Pancreas (tissue), 10 donors: ENCODE measurements at places on chromosomes 6 and 20. TPM values are rescaled to one million over a fixed set of nuclear protein-coding genes. Genes with fewer than 3 reads are reported as not detected.
A peak's percentile ranks its signal among the peaks of the same experiment; 100 is the strongest.

Gene PPIL6
- 2.3 TPM for total RNA-seq

Gene CD40
- 9.4 TPM for total RNA-seq

Gene REM1
- total RNA-seq, result 0.34 TPM

Gene ALDH5A1
- 6.1 TPM for total RNA-seq

Gene CPXM1
- 3.8 TPM for total RNA-seq

Gene PCED1A
- 13.0 TPM for total RNA-seq

Gene MUCL3
- total RNA-seq, result not detected

Gene GHRH
- total RNA-seq, result not detected

Gene MOXD1
- 0.83 TPM for total RNA-seq

Gene ZNF334
- 2.6 TPM for total RNA-seq

DNA sequence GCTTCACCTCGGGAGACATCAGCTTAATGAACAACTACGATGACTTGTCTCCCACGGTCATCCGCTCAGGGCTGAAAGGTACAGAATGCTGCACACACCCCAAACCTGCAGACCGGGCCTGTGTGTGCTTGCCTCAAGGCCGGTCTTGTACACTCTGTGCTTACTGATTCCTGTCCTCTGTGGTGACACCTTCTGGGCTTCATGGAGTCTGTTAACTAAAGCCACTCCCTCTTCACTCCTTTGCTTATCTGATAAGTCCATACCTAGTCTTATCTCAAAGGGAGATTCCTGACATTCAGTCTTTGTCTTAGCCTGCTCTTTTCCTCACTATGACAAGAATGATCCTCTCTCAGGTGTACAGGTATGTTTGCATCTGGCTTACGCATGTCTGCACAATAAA is 107.7 kb upstream of the TMEM181 start:
- H3K27me3 ChIP-seq, result no peaks in the 10 kb centered on the region
- no peak overlapping the region for H3K4me3 ChIP-seq
- no peak overlapping the region for H3K27ac ChIP-seq
- no peaks in the 10 kb centered on the region for H3K4me1 ChIP-seq

- no peak overlapping the region for H3K4me3 ChIP-seq
- no peaks in the 10 kb centered on the region for H3K27me3 ChIP-seq
- DNase-seq, result no peak
- H3K36me3 ChIP-seq, result no peaks in the 10 kb centered on the region
Measured at GRCh38 chr6:13689511-13690256, 22.0 kb downstream of the RANBP9 start.

DNA sequence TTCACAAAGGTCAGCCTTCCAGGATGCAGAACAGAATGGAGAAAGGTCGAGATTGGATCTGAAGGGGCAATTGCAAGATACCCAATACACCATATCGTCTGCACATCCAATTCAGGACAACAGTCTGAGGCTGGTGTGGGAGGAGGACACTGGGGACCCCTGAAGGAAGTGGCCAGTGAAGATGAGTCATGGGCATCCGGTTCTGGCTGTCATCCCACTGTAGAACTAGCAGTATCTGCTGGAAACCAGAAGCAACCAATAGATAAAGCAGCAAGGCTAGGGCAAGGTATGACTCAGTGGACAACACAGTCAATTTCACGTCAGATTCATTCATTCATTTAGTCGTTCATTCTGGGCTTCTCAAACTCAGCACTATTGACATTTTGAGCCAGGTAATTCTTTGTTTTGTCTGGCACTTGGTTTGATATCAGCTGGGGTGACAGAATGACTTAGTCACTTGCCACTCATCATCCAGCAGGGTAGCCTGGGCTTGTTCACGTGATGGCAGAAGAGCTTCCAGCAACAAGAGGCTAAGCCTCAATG is 30.3 kb upstream of the SHLD1 start:
- no peaks in the 10 kb centered on the region for H3K4me1 ChIP-seq
- no peak for DNase-seq
- no peak overlapping the region for H3K27ac ChIP-seq
- H3K4me3 ChIP-seq, result no peak overlapping the region

GRCh38 chr6:156167625-156168071 is 609.5 kb upstream of the ARID1B start:
- no peak overlapping the region for H3K4me3 ChIP-seq
- no peaks in the 10 kb centered on the region for H3K27me3 ChIP-seq

- no peak overlapping the region for H3K27ac ChIP-seq
- no peak for DNase-seq
- no peaks in the 10 kb centered on the region for H3K36me3 ChIP-seq
- no peaks in the 10 kb centered on the region for H3K4me1 ChIP-seq
Measured at GRCh38 chr6:124682751-124683150, 279.5 kb upstream of the RNF217 start.

- no peaks in the 10 kb centered on the region for H3K36me3 ChIP-seq
- DNase-seq, result no peak
- H3K4me3 ChIP-seq, result no peak overlapping the region
- H3K4me1 ChIP-seq, result no peaks in the 10 kb centered on the region
Measured at GRCh38 chr20:47117773-47118172, 223.1 kb downstream of the EYA2 start.

DNA sequence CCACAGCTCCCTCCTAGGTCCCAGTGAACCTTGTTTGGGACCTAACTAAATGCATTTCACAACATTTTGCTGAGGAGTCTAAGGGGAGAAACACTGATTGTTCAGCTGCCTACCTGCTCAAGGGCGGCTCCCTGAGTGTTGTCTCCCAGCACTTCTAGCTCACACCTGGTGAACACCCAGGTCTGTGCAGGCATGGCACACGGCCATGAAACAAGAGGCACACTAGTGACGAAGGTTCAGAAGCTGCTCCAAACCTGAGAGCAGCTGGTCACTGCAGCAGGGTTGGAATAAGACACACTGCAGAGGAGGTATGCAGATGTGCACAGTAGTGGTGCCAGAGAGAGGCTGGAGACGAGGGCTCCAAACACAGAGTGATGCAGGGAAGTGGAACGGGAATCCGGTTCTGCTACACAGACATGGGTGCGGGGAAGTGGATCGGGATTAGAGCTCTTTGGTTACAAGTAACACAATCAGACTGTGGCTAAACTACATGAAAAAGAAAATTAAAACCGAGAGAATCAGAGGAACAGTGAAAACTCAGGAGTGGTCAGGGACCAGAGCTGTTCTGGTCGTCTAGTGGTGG is 486.1 kb upstream of the CDH4 start:
- no peak overlapping the region for H3K4me3 ChIP-seq
- H3K4me1 ChIP-seq, result no peaks in the 10 kb centered on the region

GRCh38 chr6:18350712-18351111 is 36.4 kb upstream of the RNF144B start:
- H3K27me3 ChIP-seq, result no peaks in the 10 kb centered on the region
- no peaks in the 10 kb centered on the region for H3K4me1 ChIP-seq
- H3K4me3 ChIP-seq, result no peak overlapping the region

DNA sequence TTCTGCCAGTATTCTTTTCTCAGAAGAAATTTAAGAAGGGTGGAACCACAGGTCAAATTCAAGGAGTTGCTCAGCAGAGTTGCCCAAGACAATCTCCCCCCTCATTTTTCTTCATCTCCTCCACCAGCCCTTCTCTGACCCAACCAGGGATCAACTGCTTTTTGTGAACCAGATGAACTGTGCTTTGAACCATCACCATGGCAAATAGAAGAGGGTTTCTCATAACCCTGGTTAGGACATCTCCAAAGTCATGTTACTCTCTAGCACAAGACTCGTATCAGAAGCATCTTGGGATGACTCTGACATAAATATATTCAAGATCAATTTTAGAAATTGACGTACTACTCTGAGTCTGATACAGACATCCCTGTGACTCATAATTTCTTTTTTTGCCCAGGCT is 130.7 kb downstream of the ALDH8A1 start:
- no peak overlapping the region for H3K4me3 ChIP-seq
- no peaks in the 10 kb centered on the region for H3K27me3 ChIP-seq
- peaks cover 6% of the 10 kb centered on the region for H3K4me1 ChIP-seq
- no peak for DNase-seq
- H3K36me3 ChIP-seq, result no peaks in the 10 kb centered on the region
- H3K27ac ChIP-seq, result no peak overlapping the region

GRCh38 chr6:167930295-167930694 is 67.2 kb upstream of the KIF25 start:
- no peaks in the 10 kb centered on the region for H3K27me3 ChIP-seq
- H3K36me3 ChIP-seq, result no peaks in the 10 kb centered on the region
- H3K4me3 ChIP-seq, result no peak overlapping the region
- peaks cover 3% of the 10 kb centered on the region for H3K4me1 ChIP-seq

- no peaks in the 10 kb centered on the region for H3K27me3 ChIP-seq
- no peak overlapping the region for H3K4me3 ChIP-seq
- DNase-seq, result peak; percentile 19
- H3K27ac ChIP-seq, result no peak overlapping the region
- H3K4me1 ChIP-seq, result no peaks in the 10 kb centered on the region
- H3K36me3 ChIP-seq, result no peaks in the 10 kb centered on the region
Measured at GRCh38 chr6:167781066-167781767, 45.5 kb upstream of the AFDN start.

- DNase-seq, result no peak
- no peaks in the 10 kb centered on the region for H3K27me3 ChIP-seq
Measured at GRCh38 chr6:119073307-119074051, 5.0 kb downstream of the FAM184A start.

- no peak overlapping the region for H3K27ac ChIP-seq
- H3K4me3 ChIP-seq, result no peak overlapping the region
- no peaks in the 10 kb centered on the region for H3K36me3 ChIP-seq
- H3K27me3 ChIP-seq, result no peaks in the 10 kb centered on the region
- DNase-seq, result no peak
Measured at GRCh38 chr6:121595646-121596045, 160.2 kb downstream of the GJA1 start.

DNA sequence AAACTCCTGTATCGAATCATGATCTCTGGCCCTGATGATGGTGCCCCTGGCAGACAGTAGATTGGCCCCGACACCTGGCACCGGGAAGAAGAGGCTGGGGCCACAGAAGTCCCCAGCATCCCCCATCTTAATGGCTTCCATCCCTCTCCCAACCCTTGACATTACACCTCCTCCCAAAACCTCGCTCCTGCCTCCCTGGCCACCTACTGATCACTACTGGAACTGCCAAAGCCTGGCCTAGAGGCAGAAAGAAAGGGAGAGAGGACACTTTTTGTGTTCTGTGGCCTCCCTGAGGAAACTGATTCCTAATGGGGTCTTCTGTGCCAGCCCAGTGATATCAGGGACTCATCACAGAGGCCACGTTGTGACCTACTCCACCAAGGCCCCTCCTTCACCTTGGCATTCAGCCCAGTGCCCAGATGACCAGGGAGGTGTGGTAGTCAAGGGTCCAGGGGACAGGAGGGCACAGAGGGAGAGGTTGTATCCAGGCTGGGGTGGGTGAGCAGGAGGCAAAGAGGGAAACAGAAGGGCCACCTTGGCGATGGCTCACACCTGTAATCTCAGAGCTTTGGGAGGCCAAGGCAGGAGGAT is 6.1 kb downstream of the C20orf173 start:
- no peaks in the 10 kb centered on the region for H3K36me3 ChIP-seq
- no peaks in the 10 kb centered on the region for H3K27me3 ChIP-seq
- H3K4me3 ChIP-seq, result no peak overlapping the region
- no peak for DNase-seq
- no peaks in the 10 kb centered on the region for H3K4me1 ChIP-seq

DNA sequence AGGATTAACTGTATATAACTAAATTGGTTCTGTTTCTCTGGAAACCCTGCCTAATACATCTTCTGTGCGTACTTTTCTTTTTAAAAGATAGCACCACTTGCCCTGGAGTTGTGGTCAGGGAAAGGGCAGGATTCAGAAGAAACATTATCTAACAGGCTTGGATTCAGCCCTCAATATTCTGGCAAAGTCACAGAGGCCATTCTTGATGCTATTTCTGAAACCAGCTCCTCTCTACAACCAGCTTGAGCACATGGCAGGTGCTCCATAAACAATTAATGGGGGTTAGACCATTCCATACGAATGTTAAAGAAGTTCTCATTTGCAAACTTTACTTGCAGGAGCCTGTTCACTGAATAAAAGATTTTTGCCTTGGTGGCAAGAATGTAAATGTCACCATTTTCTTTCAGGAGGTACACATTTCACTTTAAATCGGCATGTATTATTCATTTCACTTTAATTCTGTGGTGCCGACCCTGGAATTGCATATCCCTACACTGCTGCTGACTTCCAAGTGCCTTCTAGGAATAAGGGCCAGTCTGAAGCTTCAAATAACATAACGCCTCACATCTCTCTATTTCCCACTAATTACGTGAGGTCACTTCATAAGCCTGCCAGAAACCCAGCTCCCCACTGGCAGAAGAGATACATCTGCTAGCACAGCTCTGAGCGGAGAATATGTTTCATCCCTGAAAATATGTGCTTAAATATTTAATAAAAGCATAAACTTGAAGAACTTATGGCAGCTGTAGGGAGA is 248.7 kb downstream of the ADGRG6 start:
- no peak overlapping the region for H3K27ac ChIP-seq
- no peaks in the 10 kb centered on the region for H3K4me1 ChIP-seq
- H3K27me3 ChIP-seq, result no peaks in the 10 kb centered on the region
- H3K4me3 ChIP-seq, result no peak overlapping the region
- no peak for DNase-seq

GRCh38 chr6:169069356-169069755 is 184.3 kb downstream of the THBS2 start:
- no peak overlapping the region for H3K27ac ChIP-seq
- H3K36me3 ChIP-seq, result no peaks in the 10 kb centered on the region
- no peaks in the 10 kb centered on the region for H3K4me1 ChIP-seq
- H3K4me3 ChIP-seq, result no peak overlapping the region
- H3K27me3 ChIP-seq, result no peaks in the 10 kb centered on the region

- no peak overlapping the region for H3K27ac ChIP-seq
- no peaks in the 10 kb centered on the region for H3K4me1 ChIP-seq
- no peak for DNase-seq
- no peak overlapping the region for H3K4me3 ChIP-seq
- H3K27me3 ChIP-seq, result no peaks in the 10 kb centered on the region
Measured at GRCh38 chr20:7843613-7844012, 96.6 kb downstream of the HAO1 start.

DNA sequence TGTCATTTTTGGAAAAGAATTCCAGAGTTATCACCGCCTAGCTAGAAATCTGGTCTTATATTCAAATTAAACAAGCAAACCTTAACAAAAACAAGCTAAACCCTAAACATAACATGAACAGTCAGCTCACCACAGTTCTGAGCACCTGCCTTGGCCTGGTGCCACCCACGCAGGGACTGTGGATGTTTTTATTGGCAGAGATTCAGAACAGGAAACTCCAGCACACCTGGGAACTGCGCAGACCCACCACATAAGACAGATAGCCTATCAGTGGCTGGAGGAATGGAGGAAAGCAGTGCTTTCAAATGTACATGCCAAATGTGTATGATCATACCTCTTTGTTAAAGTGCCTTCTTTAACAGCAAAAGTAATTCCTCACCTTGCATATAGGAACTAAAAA is 8.9 kb downstream of the SLC16A10 start:
- peaks cover 32% of the 10 kb centered on the region for H3K4me1 ChIP-seq
- DNase-seq, result peak; percentile 90
- H3K27ac ChIP-seq, result peak overlapping the region; percentile 64
- no peak overlapping the region for H3K4me3 ChIP-seq
